ENCODE measurements at places on chromosomes 6 and 20. TPM values are rescaled to one million over a fixed set of nuclear protein-coding genes. Genes with fewer than 3 reads are reported as not detected.

Gene NNAT
- polyA plus RNA-seq, result not detected

Gene CPNE5
- 0.47 TPM for polyA plus RNA-seq

Gene ELOVL2
- polyA plus RNA-seq, result not detected

Gene GNRH2
- not detected for polyA plus RNA-seq

Gene PPP1R14C
- not detected for polyA plus RNA-seq

Gene HCRTR2
- polyA plus RNA-seq, result not detected

Gene SULF2
- polyA plus RNA-seq, result 60.3 TPM

Gene FAM184A
- polyA plus RNA-seq, result not detected

Gene ANKEF1
- polyA plus RNA-seq, result 0.10 TPM

Gene RNF39
- polyA plus RNA-seq, result 0.04 TPM

Gene PHACTR2
- polyA plus RNA-seq, result 9.6 TPM

Gene KCNS1
- polyA plus RNA-seq, result 0.23 TPM

Gene SS18L1
- 0.75 TPM for polyA plus RNA-seq

Gene BMP5
- polyA plus RNA-seq, result not detected

Gene PAK5
- polyA plus RNA-seq, result not detected

Gene LKAAEAR1
- polyA plus RNA-seq, result 0.61 TPM

Gene HLA-DQA1
- polyA plus RNA-seq, result 98.1 TPM

Gene TRIM10
- not detected for polyA plus RNA-seq
